ENCODE measurements at places on chromosomes 2 and 18.

- no peak for DNase-seq
Measured at GRCh38 chr2:67879586-67880290, 183.1 kb downstream of the C1D start.

GRCh38 chr18:63320975-63321265 is 1.4 kb upstream of the BCL2 start:
- DNase-seq, result no peak

DNA sequence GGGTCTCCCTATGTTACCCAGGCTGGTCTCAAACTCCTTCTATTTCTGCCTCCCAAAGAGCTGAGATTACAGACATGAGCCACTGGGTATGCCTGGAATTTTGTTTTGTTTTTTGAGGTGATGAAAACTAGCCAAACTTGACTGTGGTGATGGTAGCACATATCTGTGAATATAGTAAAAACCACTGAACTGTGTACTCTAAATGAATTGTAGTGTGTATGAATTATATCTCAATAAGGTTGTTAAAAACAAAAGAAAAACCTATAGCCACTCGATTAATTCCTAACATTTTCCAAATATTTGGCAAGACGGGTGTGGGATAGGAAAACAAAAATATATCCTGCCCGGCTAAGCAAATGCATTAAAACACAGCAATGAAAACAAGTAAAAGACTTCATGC is 1302.3 kb upstream of the CHAC2 start:
- no peak for DNase-seq

- DNase-seq, result peak; percentile 25
Measured at GRCh38 chr18:48409591-48410094, 460 bp upstream of the ZBTB7C start.

- no peak for DNase-seq
Measured at GRCh38 chr2:138718405-138718804, 61.8 kb downstream of the NXPH2 start.

DNA sequence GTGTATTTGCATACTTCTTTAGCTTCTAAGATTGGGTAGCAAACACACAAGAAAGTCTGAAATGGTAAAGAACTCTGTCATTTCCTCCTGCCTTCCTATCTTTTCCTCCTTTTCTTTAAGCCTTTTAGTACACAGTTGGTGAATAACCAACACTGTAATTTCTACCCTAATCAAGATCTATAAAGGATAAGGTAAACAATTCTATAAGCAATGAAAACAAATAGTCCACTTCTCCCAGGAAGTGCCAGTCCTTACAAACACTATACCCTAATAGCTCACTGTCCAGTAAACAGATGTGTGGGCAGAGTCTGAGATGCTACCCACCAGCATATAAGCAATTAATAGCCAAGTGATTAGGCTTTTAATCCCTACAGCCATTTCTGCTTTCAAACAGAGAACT is 81.0 kb upstream of the TFCP2L1 start:
- DNase-seq, result no peak

GRCh38 chr2:18379870-18380269 is 180.6 kb downstream of the RDH14 start:
- no peak for DNase-seq
